ENCODE measurements at places on chromosomes 11 and 22.

- no peak for DNase-seq
These were observed 204.4 kb upstream of the ANO5 start for GRCh38 chr11:21988477-21988876.

DNA sequence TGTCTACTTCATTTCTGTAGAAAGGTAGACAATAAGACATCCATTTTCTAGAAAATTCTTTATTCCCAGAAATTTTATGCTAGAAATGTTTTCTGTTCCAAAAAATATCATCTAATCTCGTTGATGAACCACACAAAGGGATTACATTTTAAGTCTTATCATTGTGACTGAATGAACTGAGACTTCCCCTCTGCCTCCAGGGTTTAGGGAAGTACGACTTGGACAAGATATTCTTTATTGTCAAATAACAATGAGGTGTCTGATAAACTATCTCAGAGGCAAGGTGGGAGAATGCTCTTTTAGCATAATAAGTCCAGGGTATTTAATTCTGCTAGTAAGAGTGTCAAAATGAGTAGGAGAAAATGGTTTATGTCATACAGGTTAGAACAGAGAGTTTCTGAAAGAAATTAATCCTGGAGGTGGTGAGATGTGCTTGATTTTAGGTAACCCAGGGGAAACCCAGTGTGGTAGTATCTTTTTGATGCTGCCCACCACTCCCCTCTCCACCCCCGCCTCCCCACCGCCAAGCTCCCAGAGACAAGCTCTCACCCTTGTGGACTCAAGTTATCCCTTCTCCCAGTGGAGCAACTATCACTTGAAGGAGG lies 100.6 kb downstream of the CD44 start:
- no peak for DNase-seq

- no peak for DNase-seq
These were observed 49.0 kb downstream of the PRR5L start for GRCh38 chr11:36345084-36345511.

- no peak for DNase-seq
These were observed 77.9 kb upstream of the TOP3B start for GRCh38 chr22:22060200-22061084.

DNA sequence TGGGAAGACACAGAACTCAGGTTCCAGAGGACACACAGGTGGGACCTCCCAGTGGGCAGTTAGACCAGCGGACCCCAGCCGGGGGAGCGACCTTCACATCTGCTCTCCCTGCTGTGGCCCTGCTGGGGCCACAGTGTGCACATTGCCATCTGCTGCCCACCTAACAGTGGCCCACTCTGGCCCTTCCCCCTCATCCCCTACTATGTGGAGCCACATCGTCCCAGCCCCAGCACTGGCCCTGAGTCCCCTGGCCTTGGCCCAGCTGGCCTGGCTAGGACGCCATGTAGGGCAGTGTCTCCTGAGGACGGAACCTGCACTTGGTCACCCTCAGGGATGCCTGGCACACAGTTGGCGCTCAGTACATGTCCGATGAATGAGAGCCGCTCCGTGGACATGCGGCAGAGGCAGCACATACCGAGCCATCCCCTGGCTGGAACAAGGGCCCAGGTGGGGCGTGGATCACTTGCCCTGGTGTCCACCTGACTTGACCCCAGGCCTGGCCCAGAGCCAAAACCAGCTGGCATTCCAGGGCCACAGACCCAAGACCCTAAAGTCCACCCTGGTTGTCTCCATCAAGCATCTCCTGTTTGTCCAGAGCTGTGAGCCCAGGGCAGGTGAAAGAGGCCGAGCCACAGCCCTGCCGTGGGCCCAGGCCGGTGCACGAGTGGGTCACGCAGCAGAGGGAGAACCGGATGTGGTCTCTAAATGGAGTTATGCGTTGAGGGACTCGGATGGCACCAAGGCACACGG lies 93.1 kb upstream of the FGF3 start:
- DNase-seq, result no peak

DNA sequence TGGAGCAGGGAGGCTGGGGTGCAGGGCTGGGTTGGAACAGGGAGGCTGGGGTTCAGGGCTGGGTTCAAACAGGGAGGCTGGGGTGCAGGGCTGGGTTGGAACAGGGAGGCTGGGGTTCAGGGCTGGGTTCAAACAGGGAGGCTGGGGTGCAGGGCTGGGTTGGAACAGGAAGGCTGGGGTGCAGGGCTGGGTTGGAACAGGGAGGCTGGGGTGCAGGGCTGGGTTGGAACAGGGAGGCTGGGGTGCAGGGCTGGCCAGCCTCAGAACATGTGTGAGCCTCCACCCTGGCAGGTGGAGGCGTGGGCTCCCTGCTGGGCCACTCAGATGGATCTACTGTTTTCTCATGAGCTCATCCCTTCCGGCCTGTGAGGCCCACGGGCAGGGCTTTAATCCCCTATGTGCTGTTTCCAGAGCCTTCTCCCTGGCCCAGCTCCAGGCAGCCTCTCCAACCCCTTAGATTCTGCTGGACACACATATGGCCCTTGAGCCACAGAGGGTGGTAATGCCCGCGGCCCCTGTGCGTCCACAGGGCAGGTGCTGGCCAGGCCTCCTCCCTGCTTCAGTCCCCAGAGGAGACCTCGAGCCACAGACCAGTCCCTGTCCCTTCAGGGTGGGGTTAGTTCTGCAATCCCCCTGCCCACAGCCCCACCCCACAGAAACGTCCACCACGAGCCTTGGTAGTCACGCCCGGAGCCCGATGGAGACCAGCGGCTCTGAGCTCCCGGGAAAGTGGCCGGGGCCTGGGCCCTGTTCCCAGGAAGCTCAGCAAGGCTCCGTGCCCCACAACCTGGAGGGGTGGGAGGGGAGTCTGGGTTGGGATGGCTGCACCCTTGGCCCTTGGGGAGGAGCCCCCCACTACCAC lies 197.9 kb downstream of the BRD1 start:
- no peak for DNase-seq

DNA sequence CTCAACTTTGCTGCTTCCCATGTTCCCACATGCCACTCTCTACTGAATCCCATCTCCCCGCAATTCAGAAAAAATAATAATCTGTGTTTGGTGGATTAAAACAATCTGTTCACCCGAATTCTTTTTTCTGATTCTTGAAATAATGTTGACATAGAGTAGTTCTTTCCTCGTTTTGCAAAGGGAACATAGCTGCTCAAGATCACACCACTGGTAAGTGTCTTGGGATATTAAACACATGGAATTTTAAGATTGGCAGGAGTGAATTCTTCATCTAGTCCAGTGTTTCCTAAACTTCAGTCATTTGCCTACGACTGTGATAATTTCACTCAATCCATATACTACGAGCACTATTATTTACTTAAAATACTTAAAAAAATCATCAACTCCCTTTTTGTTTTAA lies 6.0 kb downstream of the ELF5 start:
- DNase-seq, result no peak

GRCh38 chr11:134657631-134658030 lies 245.6 kb upstream of the B3GAT1 start:
- no peak for DNase-seq

- DNase-seq, result no peak
These were observed 31.4 kb downstream of the POU2AF1 start for GRCh38 chr11:111347723-111348115.

GRCh38 chr11:108538022-108538424 lies 39.8 kb upstream of the POGLUT3 start:
- DNase-seq, result no peak

- no peak for DNase-seq
These were observed 15.9 kb upstream of the CARD10 start for GRCh38 chr22:37535159-37535558.

DNA sequence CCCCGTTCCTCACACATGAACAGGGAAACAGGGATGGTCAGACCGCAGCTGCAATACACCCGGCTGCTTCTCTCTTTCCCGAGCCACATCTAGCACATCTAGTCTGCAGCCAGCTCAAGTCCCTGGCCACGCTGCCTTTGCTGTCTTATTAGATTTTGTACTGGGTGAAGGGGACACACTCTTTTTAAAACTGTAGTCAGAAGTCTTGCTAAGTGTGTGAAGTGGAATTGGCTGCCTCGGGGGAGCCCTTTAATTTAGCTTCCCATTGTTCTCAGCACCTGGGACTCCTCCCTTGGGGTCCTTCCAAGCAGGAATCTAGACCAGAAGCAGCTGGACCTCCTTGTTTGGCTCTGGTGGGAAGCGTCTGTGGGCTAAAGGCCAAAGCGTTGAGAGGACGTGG lies 420.0 kb downstream of the CTTN start:
- no peak for DNase-seq

DNA sequence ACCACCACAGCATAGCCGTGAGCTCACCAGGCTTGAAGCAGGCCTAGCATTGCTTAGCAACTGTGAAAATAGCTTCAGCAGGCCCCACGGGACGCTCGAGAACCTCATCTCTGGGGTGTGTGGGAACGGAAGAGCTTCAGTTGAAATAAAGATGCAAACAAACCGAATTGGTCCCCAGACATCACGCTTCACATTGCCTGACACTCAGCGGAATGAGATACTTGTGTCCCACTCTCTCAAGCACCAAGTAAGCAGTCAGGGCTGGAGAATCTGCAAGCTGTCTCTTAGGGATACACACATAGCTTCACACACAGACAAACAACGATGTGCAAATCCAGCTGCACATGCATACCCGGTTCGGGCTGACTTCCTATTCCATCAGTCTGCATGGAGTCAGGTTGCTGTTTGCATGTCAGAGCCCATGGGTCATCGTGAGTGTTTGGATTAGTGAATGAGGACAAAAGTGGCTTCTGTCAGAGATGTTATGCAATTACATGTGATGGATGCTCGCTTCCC lies 205.7 kb downstream of the SNX19 start:
- no peak for DNase-seq

GRCh38 chr11:6855971-6856541 lies 6.8 kb upstream of the OR10A2 start:
- no peak for DNase-seq

DNA sequence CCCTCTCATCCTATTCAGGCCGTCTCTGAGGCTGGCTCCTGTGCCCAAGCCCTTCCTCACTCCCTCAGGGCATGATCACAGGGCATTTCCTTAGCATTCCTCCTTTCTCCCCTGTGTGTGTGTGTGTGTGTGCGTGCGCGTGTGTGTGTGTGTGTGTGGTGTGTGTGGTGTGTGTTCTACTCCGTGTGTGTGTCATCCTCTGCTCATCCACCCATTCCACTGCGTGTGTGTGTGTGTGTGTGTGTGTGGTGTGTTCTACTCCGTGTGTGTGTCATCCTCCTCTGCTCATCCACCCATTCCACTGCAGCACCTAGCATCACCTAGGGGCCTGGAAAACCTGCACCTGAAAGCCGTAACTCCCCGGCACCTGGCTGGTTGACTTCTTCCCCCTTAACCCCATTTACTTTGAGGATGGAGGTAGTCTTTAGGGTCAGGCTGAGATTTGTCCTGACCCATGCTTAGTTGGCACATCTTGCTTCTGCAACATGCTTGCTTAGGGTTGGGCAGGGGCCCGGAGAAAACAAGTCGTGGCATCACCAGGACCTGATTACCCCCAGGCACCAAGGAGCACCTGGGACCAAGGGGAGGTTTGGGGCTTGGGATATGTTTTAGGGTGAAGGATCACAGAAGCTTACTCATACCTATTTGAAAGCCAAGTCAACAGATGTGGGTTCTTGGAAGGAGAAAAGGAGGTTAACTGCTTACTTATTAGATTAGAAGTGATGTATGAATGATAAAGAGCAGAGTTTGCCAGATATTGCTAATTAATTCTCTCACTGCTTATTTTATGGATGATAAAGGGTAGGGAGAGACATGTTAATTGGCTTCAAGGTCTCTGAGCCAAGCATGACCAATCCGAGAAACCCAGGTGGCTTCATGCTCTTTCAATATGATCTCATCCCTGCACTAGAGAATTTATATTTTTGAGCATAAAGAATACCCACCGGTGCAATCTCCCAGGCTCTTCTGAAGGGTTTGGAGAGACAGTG lies 18.9 kb downstream of the TIMP3 start:
- DNase-seq, result no peak

DNA sequence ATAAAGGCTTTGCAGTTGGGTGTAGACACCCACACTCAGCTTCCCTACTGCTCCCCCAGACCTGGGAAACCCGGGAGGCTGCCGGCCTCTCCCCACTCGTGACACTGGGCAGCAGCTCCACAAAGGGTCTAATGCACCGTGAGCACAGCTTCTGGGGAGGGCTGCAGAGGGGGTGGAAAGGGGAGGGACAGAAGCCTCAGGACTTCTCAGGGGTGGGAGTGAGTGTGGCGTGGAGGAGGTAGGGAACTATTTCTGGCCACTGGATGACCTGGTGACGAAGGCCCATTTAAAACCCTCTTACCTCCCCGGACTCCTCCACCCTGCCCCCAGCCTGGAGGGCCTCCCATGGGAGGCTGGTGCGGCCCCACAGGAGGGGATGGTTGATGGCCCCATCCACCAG lies 56.6 kb downstream of the MACROD1 start:
- no peak for DNase-seq

DNA sequence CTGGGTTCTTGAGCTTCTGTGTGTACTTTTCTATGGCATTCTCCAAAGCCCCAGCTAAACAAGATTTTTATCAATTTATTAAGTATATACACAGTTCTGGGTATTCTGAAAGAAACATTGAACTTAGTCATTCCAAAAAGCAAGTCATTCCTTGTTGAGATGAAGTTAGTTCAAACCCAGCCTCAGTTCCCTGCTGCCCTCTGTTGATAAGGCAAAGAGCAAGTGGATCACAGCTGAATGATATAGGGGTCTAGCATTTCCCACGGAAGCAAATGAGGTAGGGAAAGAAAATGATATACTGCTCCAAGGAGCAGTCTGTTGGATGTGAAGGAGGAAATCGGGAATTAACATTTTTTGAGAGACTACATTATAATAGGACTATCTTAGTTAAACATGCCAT lies 841.8 kb upstream of the TENM4 start:
- DNase-seq, result no peak

DNA sequence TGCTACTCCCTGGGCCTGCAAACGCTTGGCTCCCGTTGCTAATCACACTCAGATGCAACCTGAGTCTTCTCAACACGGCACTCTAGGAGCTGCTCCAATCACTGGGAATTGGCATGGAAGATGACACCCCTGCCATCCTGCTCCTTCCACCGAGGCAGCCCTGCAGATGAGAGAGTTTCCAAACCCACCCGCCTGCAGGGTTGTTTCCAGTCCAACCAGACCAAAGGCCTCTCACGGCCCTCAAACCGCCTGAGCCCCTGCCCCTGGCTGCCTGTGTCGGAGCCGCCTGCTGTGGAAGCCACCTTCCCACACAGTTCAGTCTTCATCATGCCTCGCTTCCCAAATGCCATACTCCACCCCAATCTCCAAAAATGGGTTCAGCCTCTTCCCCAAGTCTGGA lies 36.8 kb upstream of the TP53I11 start:
- DNase-seq, result no peak

Data from activated T-helper 1 cell treated with anti-CD3 and anti-CD28 coated beads, Interleukin-2, amount 50 U/mL, for 16 hours (primary cell).